ENCODE measurements at places on chromosomes 2 and 18.

- DNase-seq: no peak
Measured at GRCh38 chr2:168210216-168210894, 37.0 kb downstream of the STK39 start.

GRCh38 chr2:147390475-147390874 lies 454.4 kb upstream of the ACVR2A start:
- DNase-seq: no peak

DNA sequence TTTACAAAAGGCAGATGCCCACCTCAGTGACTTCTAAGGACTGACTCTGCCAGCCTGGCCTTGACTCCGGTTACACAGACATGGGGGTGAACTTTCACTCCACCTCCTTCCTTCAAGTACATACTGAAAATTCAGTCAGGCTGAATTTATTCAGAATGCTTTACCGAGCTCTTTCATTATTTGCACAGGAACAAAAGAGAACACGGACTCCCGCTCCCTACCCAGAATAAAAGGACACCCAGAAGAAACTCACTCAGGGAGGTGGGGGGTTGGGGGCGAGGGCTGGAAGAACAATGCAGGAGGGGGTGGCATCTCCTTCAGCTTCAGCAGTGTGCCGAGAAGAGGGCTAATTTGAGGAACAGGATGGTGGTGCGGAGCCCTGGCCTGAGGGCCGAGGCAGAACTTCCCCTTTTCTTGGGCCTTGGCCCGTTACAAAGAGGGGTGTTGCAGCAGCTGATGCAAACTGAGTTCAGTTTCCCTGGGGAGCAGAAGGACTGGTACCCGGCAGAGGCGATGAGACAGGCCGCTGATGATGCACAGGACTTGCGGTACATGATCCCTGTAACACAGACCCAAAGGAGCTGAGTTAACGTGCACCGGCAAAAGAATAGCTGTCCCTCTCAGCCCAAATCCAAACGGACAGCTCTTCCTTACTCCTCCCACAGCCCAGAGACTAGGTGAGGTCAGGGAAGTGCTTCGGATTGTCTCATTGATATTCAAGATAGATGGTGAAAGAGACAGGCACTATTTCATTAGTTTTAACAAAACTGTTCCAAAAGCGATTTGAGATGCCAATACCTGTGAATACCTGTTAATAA lies 24.1 kb downstream of the LYPD1 start:
- DNase-seq: no peak

DNA sequence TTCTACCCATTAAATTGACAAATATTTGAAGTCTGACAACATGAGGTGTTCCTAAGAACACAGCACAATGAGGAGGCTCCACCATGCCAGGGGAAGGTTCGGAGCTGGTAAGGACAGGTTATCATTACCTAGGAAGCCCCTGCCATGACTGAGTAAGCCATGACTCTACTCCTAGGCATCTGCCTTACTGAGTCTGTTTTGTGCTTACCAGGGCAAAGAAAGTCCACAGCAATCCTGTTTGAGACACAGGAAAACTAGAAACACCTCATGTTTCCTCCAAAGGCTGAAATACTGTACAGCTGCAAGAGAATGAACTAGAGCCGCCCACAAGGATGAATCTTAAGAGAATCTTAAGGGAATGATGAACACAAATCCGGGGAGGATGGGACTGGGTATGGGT lies 11.6 kb downstream of the TGFBRAP1 start:
- DNase-seq: no peak

DNA sequence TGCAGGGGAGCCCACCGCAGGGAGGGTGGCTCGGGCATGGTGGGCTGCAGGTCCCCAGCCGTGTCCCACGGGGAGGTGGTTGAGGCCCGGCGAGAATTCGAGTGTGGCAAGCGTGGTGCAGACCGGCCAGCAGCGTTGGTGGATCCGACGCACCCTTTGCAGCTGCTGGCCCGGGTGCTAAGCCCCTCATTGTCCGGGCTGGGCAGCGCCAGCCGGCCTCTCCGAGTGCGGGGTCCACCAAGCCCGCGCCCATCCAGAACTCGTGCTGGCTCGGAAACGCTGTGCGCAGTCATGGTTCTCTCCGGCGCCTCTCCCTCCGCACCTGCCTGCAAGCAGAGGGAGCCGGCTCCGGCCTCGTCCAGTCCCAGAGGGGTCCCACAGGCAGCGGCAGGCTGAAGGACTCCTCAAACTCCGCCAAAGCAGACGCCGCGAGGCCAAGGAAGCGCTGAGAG lies 177.0 kb upstream of the SLC35G4 start:
- no peak for DNase-seq

DNA sequence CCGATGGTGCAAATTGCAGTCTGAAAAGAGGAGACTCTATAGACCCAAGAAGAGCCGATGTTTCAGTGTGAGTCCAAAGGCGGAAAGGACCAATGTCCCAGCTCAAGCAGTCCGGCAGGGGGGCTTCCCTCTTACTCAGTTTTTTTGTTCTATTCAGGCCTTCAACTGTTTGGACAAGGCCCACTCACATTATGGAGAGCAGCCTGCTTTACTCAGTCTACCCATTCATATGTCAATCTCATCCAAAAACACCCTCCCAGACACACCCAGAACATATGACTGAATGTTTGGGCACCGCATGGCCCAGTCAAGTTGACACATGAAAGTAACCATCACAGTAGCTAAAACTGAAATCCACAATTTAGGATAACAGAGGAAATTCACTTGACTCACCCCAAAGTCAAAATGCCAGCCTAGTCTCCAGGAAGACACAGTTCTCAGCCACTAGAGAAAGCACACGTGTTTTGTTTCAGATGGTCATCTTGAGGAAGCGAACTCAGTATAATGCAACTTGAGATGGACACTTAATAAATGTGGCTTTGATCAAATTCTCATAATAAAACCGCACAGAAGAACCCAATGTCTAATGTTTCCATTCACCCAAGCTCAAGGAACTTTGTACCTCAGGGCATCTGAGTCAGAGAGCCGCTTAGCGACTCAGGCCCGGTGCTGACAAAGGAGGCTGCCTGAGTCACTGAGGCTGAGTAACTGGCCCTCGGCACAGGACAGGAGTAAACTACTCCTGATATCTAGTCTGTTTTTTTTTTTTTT lies 2.4 kb downstream of the FHL2 start:
- peak; percentile 61 for DNase-seq

DNA sequence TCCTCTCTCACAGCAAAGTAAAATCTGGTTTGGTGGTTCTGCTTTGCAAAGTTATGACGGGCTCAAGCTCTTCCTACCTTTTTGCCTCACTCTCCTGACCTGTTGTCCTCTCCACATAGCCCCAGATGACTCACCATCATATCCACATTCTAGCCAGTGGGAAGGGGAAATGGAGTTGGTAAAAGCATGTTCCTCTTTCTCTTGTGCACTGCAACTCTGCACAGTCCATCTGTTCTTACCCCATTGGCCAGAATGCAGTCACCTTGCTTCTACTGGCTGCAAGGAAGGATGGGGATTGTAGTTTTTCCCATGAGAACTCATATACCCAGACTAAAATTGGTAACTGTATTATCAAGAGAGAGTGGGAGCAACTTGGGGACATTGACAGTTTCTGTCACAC lies 50.4 kb upstream of the SMIM21 start:
- no peak for DNase-seq

DNA sequence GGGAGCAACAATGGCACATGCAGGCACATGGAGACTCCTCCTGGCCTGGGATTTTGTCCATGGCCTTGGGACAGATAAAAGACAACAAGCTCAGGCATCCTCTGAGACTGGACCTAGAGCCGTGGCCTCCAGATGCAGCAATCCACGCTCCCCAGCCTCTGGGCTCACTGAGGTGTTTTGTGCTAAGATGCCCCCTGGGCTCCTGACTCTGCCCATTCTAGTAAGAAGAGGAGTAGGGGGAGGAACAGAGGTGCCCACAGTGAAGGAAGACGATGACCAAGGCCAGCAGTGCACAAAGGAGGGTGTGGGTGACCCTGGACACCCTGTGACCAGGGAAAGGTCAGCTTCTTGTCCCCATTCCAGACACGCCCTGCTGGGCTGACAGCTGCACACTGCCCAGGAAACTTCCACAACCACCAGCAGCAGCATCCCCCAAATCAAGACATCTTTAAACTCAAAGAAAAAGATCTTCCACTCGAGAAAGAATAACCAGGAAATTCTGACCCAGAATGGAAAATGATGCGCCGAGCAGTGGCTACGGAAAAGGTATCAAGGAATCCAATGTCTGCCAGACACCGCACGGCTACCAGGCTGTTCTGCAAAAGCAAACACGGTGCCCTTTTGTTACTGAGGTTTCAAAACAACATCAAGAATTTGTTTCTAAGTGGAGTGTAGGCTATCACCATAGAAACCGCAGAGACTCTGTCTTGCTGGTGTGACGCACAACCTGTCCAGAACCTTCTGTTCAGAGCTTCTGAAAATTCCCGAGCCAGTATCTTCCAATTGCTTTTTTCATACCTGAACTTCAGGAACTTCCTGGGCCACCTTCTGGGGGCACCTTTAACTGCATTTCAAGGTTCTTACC lies 65.5 kb downstream of the ZNF516 start:
- DNase-seq: no peak

DNA sequence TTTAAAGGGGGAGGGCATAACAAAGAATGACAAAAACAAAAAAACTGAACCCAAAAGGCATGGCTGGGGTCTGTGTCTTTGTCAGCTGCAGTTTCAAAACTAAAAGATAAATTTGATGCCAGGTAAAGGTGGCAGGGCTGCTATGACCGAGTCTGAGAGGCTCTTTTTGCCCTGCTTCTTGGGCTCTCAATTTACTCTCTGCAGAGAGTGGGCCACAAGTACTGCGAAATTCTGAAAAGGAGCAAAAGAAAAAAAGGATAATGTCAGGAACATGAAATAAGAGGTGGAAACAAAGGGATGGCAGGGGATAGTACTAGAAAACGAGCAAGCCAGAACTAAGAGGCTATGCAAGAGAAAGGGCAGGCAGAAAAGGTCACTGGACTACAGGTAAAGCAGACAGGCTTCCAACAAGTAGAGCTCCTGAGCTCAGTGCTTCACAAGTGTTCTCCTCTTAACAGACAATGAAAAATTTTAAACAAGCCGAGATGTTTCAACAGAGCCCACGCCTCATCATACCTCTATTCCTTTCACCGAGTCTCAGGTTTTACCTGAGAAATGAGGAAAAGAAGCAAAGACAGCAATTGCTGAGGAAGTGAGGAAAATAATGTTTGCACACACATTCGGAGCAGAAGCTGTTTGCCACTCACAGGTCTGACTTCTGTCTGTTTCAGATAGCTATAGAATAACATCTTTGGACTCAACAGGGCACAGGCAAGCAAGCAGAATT lies 7.3 kb downstream of the IRS1 start:
- DNase-seq: no peak

All from activated naive CD8-positive, alpha-beta T cell treated with anti-CD3 and anti-CD28 coated beads, Interleukin-2, amount 50 U/mL, for 24 hours (primary cell).